ENCODE measurements at places on chromosomes 3 and 15. TPM values are rescaled to one million over a fixed set of nuclear protein-coding genes. Genes with fewer than 3 reads are reported as not detected.

- H3K36me3 ChIP-seq, result no peaks in the 10 kb centered on the region
- H3K27ac ChIP-seq, result no peak overlapping the region
- H3K27me3 ChIP-seq, result no peaks in the 10 kb centered on the region
Measured at GRCh38 chr15:80201256-80202015, 48.6 kb downstream of the FAH start.

The RPL14 gene
- 2,269 TPM for total RNA-seq

DNA sequence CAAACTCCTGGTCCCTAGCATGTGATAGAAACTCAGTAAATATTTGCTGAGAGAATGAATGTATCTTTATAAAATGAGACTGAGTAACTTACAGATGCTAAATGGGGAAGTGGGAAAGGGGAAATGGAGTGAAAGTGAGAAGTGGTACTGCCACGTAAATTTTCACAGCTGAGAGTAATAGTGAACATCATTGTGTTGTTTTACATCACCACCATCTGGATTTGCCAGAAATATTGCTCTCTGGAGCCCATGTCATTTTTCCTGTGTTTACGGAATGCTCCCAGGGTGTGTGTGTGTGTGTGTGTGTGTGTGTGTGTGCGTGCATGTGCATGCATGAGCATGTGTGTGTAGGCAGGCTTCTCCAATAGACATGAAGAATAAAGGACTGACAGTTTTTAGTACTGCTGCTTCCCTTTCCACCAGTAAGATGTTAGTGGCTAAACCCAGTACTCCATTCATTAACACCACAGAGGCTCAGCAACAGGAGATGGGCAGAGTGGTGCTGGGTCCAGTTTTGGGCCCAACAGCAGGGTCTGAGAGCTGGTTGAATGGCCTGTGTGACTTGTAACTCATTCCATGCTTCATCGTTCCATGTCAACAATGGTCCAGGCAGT, 57.3 kb downstream of the DIPK2A start:
- H3K4me3 ChIP-seq, result no peak overlapping the region
- DNase-seq, result no peak
- no peaks in the 10 kb centered on the region for H3K36me3 ChIP-seq
- no peaks in the 10 kb centered on the region for H3K27me3 ChIP-seq
- H3K27ac ChIP-seq, result no peak overlapping the region

GRCh38 chr3:115576325-115576875, 46.9 kb upstream of the GAP43 start:
- H3K27ac ChIP-seq, result no peak overlapping the region
- H3K27me3 ChIP-seq, result no peaks in the 10 kb centered on the region
- H3K4me3 ChIP-seq, result no peak overlapping the region
- DNase-seq, result no peak
- no peaks in the 10 kb centered on the region for H3K4me1 ChIP-seq

The MRPL46 gene
- 16.1 TPM for total RNA-seq

The DAZL gene
- not detected for total RNA-seq

DNA sequence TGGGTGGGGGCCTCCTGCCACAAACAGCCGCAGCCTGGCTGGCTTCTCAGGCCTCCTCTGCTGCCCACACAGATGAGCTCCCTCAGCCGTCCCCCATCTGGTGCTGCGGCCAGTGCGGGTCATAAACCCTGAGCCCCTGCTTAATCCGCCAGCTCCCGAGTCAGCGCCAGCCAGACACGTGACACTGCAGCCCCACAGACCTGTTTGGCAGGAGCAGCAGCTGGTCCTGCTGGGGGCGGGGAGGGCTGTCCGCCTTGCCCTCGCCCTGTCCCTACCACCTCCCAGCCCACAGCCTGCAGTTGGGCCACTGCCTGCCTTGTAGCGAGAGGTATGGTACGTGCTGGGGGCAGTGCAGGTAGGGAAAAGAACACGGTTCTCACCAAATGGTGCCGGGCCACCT, 86.2 kb downstream of the IQSEC1 start:
- no peaks in the 10 kb centered on the region for H3K27me3 ChIP-seq
- no peak for DNase-seq
- no peak overlapping the region for H3K4me3 ChIP-seq
- H3K4me1 ChIP-seq, result peaks cover 33% of the 10 kb centered on the region
- H3K27ac ChIP-seq, result no peak overlapping the region
- H3K36me3 ChIP-seq, result no peaks in the 10 kb centered on the region

GRCh38 chr3:127720161-127720823, 47.5 kb downstream of the ABTB1 start:
- no peaks in the 10 kb centered on the region for H3K4me1 ChIP-seq
- no peaks in the 10 kb centered on the region for H3K36me3 ChIP-seq
- no peaks in the 10 kb centered on the region for H3K27me3 ChIP-seq
- no peak for DNase-seq

The KBTBD13 gene
- total RNA-seq, result not detected

DNA sequence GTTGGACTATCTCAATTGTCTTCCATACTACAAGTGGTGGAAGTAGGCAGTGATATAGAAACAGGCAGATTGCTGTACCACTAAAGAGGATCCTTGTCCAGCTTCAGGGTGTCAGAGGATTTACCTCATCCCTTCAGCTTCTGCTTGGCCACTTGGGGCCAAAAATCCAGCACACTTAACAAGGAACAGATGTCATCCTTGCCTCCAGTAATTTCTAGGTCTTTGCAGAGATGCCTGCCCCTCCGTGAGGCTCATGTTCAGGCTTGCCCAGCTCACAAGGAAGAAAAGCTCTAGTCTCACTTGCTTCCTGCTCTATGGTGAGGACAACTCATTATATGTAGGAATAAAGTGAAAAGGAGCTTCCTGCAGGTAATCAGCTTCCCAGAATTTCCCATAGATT, 510.3 kb downstream of the EPHA3 start:
- no peaks in the 10 kb centered on the region for H3K36me3 ChIP-seq
- H3K27me3 ChIP-seq, result no peaks in the 10 kb centered on the region
- H3K4me3 ChIP-seq, result no peak overlapping the region

DNA sequence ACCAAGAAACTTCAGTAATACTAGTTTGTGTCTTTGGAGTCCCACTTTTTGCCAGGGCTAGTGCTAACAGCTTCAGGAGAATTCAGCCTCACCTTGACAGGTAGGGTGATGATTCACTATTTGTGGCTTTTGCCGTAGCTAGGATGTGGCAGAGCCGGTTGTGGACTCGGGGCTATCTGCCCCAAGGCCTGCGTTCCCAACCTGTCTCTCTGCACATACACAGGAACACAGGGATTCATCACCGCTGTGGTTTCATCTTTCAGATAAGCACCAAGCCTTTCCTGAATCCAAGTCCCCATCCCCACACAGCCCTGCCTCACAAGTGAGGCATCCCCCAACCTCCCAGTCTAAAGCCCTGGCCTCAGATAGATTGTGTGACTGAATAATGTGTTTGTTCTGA, 45.2 kb upstream of the POLG start:
- no peaks in the 10 kb centered on the region for H3K36me3 ChIP-seq
- H3K27me3 ChIP-seq, result no peaks in the 10 kb centered on the region
- H3K4me1 ChIP-seq, result no peaks in the 10 kb centered on the region
- no peak for DNase-seq

The ANKRD34C gene
- total RNA-seq, result not detected

The PLSCR1 gene
- total RNA-seq, result 200 TPM

GRCh38 chr15:29792426-29793159, 29.7 kb downstream of the TJP1 start:
- H3K4me3 ChIP-seq, result no peak overlapping the region
- H3K36me3 ChIP-seq, result no peaks in the 10 kb centered on the region
- H3K27ac ChIP-seq, result no peak overlapping the region

DNA sequence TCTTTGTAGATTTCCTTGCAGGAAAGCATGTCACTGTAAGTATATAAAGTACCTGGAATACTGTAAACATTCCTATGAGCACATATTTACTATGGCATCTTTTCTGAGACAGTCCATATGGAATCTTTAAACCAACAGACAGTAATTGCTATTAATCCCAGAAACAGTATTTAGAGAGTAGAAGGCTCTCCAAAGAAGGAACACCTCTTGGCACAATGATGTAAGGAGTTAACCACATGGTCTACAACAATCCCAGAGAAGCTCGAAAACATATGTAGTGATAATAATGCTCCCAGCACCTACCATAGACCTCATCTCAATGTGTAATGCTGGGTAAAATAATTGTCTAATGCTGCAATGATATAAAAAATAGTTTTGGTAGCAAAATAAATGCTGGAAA, 95.8 kb upstream of the IL12A start:
- H3K36me3 ChIP-seq, result no peaks in the 10 kb centered on the region
- no peaks in the 10 kb centered on the region for H3K27me3 ChIP-seq
- no peak overlapping the region for H3K4me3 ChIP-seq
- DNase-seq, result no peak
- no peaks in the 10 kb centered on the region for H3K4me1 ChIP-seq

DNA sequence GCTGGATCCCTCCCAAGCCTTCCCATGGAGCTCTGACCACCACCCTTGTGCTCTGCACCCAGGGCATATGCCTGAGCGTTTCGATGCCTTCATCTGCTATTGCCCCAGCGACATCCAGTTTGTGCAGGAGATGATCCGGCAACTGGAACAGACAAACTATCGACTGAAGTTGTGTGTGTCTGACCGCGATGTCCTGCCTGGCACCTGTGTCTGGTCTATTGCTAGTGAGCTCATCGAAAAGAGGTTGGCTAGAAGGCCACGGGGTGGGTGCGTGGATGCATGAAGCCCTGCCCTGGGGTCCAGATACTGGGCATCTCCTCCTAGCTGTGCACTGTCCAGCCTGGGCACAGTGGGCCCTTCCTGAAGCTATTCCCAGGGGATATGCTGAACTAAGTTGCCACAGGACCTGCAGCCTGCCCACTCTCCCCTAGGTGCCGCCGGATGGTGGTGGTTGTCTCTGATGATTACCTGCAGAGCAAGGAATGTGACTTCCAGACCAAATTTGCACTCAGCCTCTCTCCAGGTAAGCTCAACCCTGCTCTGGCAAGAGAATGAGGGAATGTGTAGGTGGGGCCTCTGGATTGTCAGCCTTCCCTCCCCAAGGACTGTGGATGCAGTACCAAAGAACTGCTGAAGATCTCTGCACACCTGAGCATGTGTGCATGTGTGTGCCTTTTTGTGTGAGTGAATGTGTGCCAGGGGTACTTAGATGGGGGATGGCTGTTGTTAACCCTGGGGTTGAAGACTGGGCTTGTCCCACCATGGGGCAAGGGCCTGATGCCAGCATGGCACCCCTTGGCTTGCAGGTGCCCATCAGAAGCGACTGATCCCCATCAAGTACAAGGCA, 2.1 kb downstream of the MYD88 start:
- no peaks in the 10 kb centered on the region for H3K36me3 ChIP-seq
- H3K27me3 ChIP-seq, result no peaks in the 10 kb centered on the region
- H3K27ac ChIP-seq, result peak overlapping the region; percentile 90
- DNase-seq, result no peak
- no peak overlapping the region for H3K4me3 ChIP-seq

The PBRM1 gene
- 83.8 TPM for total RNA-seq

DNA sequence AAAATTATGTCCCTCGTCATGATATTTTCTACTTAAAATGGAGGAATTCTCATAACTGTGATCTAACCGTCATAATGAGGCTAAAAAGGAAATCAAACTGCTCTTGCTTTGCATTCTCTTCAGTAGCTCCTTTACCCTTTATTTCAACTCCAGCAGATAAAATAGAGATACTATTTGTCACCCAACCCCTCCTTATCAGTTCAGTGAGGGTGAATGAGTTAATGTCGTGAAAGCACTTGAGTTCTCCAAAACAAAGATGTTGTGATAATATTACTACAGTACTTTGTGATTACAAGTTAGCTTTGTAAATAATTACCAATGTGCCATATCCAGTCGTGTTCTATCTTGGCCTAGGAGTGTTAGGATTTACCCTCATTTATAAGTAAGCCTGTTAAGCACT, 63.4 kb upstream of the ANKRD28 start:
- no peak overlapping the region for H3K27ac ChIP-seq
- peaks cover 12% of the 10 kb centered on the region for H3K4me1 ChIP-seq
- DNase-seq, result no peak

DNA sequence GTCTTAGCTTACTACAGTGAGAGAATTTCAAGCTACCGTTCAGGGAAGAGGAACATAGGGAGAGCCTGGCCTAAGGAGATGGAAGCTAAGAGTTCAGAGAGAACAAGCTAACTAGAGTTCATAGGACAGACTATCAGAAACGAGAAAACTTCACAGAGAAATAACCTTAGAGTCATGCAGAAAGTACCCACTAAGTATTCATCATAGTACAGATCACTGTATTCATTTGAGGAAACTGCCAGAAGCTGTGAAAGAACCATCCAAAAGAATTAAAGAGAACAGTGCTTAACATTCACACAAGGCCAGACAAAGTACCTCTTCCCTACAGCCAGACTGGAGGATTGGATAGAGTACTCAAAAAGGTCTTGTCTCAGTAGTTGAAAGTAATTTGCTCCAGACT, 15.2 kb upstream of the GBE1 start:
- H3K4me3 ChIP-seq, result no peak overlapping the region
- H3K27ac ChIP-seq, result no peak overlapping the region
- DNase-seq, result no peak
- no peaks in the 10 kb centered on the region for H3K4me1 ChIP-seq

GRCh38 chr3:109643590-109643989, 306.2 kb upstream of the DPPA4 start:
- DNase-seq, result no peak
- no peak overlapping the region for H3K4me3 ChIP-seq
- no peaks in the 10 kb centered on the region for H3K27me3 ChIP-seq
- no peak overlapping the region for H3K27ac ChIP-seq

The ARPIN gene
- 1.1 TPM for total RNA-seq

DNA sequence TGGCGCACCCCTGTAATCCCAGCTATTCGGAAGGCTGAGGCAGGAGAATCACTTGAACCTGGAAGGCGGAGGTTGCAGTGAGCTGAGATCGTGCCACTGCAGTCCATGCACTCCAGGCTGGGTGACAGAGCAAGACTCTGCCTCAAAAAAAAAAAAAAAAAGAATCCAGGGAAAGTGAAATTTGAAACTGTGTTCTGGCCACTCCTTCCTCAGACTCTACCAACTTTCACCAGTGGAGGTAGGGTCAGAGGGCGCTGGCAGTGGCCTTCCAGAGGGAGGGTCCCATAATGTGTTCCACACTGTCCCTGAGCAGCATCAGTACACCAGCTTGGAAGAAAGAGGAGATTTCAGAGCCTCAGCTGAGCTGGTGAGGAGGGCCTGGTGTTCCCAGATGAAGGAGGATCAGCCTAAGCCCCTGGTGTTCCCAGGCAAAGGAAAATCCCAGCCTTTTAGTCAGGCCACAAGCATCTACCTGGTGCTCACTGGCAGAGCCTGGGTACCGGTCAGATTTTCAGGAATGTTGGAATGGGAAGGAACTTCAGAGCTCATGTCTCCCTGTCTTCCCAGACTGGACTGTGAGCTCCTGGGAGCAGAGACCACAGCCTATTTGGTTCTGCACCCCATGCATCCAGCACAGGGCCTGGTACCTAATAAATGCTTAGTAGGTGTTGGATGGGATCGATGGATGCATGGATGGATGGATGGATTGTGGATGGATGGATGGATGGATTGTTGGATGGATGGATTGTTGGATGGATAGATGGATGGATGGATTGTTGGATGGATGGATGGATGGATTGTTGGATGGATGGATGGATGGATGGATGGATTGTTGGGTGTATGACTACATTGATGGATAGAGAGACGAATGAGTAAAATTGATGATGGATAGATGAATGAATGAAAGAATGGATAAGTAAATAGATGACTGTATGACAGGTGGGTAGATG, 117.9 kb downstream of the CORO2B start:
- no peaks in the 10 kb centered on the region for H3K27me3 ChIP-seq
- no peaks in the 10 kb centered on the region for H3K36me3 ChIP-seq
- no peak for DNase-seq
- H3K4me1 ChIP-seq, result peaks cover 6% of the 10 kb centered on the region
- no peak overlapping the region for H3K4me3 ChIP-seq
